ENCODE measurements at places on chromosomes 13 and 19. TPM values are rescaled to one million over a fixed set of nuclear protein-coding genes. Genes with fewer than 3 reads are reported as not detected.

GRCh38 chr13:27379694-27380641, 44.5 kb upstream of the GTF3A start:
- DNase-seq = no peak

Gene IL11
- not detected for total RNA-seq

Gene ANGPTL4
- 39.6 TPM for total RNA-seq

Gene ZNF302
- total RNA-seq = 35.1 TPM

DNA sequence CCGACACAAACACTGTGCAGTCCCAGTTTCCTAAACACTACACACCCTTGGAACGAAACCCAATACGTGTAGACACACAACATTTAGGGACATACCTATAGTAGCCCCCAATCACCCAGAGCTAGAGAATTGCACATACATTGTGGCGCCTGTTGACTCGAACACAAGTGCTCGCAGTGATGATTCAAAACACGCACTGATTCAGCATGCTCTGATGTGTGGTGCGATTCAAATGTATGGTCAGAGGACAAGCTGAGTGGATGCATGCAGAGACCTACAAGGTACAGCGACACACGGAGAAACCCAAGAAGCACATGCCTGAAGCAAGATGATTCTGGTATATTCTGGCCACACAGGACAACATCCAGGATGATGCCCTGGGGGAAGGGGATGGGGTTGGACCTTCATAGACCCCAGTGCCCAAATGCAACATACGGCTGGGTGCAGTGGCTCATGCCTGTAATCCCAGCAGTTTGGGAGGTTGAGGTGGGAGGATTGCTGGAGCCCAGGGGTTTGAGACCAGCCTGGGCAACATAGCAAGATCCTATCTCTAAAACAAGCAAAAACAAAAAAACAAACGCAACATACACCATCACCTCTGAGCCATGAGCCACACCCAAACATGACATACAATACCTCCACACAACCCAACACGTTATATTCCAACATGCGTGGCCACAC, 997 bp upstream of the KCNN4 start:
- no peak for DNase-seq

DNA sequence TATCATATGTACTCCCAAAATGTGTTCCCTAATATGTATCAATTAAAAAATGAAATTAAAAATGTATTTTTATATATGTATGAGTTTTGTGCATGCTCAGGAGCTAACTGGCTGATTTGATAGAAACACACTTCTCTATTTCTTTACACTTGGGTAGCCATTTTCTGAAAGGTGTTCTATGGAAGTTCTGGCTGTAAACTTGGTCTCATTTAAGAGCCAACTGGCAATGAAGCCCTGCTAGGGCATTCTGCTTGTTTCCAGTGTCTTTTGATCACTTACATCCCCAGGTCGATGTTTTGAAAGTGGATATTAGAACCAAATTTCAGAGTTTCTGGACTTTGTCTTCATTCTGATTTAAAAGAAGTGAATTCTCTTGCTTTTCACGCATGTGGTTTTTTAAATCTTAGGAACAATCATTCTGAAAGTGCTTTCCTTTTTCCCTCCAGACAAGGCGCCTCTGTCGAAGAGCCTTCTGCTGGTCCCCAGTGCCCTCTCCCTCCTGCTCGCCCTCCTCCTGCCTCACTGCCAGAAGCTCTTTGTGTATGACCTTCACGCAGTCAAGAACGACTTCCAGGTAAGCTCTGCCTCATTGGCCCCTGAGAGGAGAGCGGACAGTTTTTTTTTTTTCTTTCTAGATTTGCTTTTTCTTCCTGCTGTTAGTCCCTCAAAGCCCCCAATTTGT, 20.1 kb downstream of the GPR18 start:
- DNase-seq = no peak

DNA sequence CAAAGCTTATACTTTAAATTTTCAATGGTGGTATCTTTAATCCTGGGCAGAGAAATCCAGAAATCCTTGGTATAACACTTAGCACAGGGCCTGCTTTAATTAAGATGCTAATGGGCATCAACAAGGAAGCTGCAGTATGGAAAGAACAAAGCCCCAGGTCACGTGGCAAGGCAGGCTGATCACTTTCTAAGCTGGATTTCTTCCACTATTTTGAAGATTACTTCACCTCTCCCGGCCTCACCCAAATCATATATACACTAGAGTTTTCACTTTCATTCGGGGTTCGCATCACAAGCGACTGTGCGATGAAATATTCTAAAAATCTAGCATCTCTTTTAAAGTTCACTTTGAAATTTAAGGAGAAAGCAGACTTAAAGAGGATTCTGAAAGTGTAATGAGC, 71.8 kb downstream of the STARD13 start:
- no peak for DNase-seq

- DNase-seq = no peak
Observed at GRCh38 chr13:99257291-99257690, 888 bp downstream of the GPR18 start.

DNA sequence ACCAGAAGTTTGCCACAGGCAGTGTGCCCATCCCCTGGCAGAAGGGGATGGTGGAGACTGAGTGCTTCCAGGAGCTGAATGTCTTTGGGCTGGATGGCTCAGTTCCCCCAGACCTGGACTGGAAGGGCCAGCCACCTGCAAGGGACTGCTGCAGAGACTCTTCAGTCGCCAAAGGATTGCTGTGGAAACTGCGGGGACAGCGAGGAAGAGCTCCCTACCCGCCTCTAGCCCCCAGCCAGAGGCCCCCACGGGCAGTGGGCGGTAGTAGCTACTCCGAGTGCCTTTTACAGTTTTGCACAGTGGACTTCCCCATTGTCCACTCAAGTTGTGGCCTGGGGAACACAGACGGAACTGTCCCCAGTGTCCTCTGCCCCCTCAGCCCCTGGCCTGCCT, 138.5 kb downstream of the ZDHHC20 start:
- DNase-seq = no peak

GRCh38 chr13:97127842-97128241, 94.3 kb upstream of the MBNL2 start:
- DNase-seq = no peak

DNA sequence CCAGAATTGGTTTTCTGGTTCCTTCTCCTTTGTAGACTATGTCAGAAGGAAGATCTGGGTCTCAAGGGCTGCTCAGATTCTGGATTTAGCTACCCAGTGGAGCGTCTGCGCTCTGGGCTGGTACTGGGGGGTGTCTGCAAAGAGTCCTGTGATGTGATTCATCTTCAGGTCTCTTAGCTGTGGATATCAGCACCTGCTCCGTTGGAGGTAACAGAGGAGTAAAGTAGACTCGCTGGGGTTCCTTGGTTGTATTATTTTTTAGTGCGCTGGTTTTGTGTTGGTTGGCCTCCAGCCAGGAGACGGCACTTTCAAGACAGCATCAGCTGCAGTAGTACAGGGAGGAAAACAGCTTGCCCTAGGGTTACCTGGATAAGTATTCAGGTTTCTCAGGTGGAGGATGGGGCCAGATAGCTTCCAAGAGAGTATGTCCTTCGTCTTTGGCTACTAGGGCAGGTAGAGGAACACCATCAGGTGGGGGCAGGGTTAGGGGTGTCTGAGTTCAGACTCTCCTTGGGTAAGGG, 10.4 kb upstream of the KLK15 start:
- no peak for DNase-seq

DNA sequence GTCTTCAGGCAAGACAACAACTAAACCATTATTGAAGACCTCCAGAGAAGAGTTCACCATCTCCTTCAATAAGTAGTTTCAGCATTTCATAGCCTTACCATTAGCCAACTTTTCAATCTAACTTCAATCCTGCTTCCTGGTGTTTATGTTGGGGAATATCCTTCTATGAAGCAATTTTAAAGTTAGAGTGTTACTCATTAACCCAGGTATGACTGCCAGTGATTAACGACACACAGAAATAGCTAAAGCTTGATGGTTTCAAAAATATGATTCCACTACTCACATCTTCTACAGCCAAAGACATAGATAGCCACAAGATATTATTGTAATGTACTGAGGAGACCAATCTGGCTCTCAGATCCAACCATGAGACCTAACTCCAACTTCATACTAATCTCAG, 403.2 kb downstream of the EFNB2 start:
- no peak for DNase-seq

Gene LRRC8E
- total RNA-seq = 2.1 TPM

- DNase-seq = no peak
Observed at GRCh38 chr13:39107561-39107960, 69.3 kb downstream of the NHLRC3 start.

DNA sequence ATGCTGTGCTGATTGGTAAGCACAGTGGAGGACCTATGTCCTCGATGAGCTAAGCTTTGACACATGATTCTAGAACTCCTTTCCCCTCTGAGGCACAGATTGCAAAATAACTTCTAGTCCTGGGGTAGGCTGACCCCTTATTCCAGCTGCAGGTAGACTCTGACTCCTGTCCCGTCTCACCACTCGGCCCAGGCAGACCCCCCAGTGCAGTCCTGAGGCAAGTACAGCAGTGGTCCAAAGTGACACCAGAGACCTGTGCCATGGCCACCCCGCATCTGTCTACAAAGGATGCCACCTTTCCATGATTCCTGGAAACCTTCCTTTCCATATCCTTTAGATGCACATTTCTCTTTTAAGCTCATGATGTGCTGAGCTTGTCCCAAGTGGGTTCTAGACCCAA, 482.5 kb downstream of the ZNF536 start:
- no peak for DNase-seq

Gene N4BP2L1
- 10.0 TPM for total RNA-seq

GRCh38 chr19:58212336-58213074, 16.2 kb upstream of the ZNF544 start:
- no peak for DNase-seq

DNA sequence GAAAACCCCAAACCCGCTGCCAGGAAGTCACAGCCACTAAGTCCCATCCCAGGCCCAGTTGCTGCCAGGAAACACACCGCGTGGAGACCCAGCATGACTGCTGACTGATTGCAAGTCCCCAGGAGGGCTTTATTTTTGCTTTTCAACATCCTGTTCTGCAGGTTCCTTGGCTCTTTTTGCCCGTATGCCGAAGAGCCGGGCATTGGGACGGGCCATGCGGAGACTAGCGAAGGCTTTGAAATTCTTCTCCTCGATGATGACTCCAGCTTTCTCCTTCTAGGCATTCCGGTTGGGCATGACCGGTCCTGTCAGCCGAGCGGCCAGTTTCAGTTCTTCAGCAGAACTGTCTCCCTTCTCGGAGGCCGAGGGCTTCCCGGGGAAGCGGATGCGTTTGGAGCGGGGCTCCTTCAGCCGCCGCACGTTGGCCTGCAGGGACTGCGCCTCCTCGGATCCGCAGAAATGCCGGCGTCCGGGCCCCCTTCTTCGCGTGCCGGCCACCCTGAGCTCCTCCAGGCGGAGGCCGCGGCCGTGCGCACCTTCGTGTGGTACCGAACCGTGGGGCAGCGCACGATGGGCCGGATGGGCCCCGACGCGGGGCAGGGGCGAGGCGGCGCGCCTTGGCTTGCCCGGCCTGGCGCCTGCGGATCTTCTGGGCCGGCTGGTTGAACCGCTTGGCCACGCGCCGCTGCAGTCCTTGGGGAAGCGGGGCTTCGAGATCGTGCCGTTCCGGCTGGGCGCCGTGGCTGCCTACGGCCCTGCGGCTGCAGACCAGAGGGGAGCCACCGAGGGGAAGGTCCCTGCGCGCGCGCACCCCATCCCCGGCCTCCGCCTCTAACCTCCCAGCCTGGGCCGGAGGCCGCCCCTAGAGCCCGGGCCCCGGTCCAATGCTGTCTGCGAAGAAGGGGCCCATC, 15.2 kb downstream of the ZSCAN5C start:
- DNase-seq = no peak

- DNase-seq = no peak
Observed at GRCh38 chr19:34044021-34044420, 128.3 kb upstream of the LSM14A start.

DNA sequence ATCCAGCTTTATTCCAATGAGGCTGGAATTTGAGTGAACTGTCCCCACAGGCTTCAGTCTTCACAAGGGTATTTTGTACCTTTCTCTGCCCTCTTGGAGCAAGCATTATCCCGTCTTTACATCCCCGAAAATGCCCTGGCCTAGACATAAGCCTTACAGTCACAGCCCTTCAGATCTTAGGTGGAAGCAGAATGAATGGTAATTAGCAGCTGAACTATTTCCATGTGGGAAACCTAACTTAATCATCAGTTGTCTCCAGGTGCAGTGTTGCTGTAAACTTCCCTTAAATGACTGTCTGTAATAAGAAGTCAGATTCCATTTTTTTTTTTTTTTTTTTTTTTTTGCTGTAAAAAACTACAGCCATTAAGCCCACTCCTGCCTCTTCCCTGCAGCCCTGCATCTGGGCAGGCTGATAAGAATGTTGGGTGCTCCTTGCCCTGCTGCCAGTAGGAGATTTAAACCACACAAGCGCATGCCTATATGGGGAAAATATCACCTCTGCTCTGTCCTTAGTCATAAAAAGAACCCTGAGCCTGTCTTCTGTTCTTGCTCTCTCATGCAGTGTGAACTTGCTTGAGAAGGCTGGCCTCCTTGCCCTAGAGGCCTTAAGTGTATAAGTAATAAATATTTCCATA, 426.8 kb upstream of the SLITRK5 start:
- DNase-seq = no peak

GRCh38 chr13:107331359-107331758, 763.4 kb upstream of the ARGLU1 start:
- no peak for DNase-seq

GRCh38 chr13:42106998-42107397, 58.5 kb downstream of the DGKH start:
- DNase-seq = no peak

DNA sequence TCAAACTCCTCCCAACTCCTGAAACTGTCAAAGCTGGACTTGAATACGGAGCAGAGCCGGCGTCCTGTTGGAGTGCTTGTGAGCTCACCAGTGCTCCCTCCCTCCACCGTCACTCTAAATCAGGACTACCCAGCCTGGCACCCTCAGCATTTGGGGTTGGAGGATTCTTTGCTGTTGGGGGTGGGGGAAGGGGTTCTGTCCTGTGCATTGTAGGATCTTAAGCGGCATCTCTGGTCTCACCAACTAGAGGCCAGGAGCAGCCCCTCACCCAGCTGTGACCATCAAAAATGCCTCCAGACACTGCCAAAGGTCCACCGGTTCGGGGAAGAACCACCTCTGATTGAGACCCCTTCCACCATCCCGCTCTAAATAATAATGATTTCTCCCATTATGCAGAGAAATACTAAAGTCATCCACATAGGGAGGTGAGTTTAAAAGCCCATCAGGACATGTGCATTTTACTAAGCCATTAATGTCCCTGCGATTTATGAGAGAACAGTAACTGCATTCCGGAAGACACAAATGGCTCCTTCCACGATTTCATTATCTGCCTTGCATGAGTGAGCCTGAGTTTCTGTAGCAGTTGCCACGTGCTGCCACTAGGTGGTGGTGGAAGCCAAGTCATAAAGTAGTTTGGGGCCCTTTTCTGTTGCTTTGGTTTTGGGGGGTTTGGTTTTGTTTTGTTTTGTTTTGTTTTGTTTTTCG, 16.1 kb upstream of the USP29 start:
- DNase-seq = no peak

Gene EDNRB
- 18.9 TPM for total RNA-seq

DNA sequence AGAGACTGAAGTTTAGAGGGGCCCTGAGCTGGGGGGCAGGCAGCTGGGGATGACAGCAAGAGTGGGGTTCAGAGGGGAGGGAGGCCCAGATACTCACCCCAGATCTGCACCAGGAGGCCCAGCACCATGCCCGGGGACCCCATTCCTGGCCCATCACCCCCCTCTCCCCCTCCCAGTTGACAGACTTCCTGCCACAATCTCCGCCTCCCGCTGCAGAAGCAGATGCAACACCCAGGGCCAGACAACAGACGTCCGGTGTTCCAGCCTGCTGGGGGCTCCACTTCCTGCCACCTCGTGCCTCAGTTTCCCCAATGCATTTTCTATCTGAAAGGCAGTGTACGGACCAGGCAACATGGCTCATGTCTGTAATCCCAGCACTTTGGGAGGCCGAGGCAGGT, at the start of gene TMIGD2:
Gene TMIGD2 (minus strand): TSS at position 147 of the 398 bp plus-strand sequence. CDS start 4 bp downstream, at position 143.
- DNase-seq = no peak

Gene REEP6
- total RNA-seq = 1.8 TPM

Gene KIR2DL4
- total RNA-seq = not detected
